ENCODE measurements at places on chromosomes 6 and 20.

DNA sequence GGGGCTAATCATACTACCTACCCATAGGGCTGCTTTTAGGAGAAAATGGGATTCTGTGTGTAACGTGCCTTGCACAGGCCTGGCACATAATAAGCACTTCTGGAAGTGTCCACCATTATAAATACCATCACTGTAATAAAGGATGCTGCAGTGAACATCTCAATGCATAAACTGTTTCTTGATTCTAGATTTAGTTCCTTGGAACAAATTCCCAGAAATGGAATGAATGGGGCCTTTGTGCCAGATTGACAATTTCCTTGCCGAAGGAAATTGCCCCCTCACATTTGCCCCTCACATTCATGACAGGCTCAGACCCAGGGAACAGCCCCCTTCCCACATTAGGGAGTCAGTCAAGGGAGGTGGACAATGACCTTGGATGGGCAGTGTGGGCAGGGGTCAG is 29.2 kb downstream of the BPIFB4 start:
- no peak for DNase-seq

DNA sequence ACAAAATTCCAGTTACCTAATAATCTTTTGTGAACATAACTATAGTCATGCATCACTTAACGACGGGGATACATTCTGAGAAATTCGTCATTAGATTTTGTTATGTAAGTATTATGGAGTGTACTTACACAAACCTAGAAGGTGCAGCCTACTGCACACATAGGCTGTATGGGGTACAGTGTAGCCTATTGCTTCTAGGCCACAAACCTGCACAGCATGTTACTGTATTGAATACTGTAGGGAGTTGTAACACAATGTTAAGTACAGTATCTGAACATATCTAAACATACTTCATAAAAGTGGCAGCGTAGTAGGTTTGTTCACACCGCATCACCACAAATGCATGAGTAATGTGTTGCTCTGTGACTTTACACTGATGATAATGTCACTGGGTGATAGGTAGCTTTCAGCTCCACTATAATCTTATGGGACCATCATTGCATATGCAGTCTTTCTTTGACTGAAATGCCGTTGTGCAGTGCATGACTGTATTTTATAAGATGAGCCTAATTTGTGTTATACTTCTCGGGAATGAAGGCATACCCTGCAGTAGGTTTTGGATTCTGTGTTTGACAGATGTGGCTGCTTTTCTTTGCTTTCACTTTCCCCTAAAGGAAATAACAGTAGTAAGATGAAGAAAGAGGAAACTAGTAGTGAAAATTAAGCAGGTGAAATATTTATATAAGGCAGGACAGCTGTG is 365.6 kb downstream of the FARS2 start:
- DNase-seq = no peak

DNA sequence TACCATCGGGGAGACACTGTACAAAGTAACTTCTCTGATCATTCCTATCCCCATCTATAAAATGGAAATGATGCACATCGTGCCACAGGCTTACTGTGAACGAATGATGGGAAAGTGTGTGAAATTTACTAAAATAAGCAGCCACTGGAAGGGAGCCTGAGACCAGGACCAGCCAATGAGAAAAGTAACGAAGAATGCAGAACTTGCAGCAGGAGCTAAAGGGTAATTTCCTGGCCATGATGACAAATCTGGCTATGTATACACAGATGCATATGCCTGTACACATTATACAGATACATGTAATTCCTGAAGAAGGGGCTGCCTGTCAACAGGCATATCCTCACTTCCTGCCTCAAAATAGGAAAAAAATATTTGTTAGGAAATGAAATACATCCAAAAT is 47.4 kb downstream of the GMDS start:
- no peak for DNase-seq

DNA sequence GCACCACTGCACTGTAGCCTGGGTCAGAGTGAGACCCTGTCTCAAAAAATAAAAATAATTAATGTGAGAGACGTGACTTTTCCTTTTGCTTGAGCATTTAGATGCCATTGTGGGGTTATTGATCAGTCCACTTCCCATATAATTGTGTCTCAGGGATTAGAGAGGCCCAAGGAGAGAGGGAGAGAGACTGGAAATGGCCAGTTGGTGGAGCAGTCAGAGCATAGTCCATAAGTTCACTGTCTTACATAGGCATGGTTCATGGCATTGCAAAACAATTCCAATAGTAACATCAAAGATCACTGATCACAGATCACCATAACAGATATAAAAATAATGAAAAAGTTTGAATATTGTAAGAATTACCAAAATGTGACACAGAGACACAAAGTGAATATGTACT is 15.2 kb upstream of the SDHAF4 start:
- DNase-seq = no peak

GRCh38 chr6:168024951-168025510 is 27.6 kb downstream of the KIF25 start:
- no peak for DNase-seq
